Thoracic aorta (tissue), 2 donors: ENCODE measurements at places on chromosomes 11 and 22. TPM values are rescaled to one million over a fixed set of nuclear protein-coding genes. Genes with fewer than 3 reads are reported as not detected.

DNA sequence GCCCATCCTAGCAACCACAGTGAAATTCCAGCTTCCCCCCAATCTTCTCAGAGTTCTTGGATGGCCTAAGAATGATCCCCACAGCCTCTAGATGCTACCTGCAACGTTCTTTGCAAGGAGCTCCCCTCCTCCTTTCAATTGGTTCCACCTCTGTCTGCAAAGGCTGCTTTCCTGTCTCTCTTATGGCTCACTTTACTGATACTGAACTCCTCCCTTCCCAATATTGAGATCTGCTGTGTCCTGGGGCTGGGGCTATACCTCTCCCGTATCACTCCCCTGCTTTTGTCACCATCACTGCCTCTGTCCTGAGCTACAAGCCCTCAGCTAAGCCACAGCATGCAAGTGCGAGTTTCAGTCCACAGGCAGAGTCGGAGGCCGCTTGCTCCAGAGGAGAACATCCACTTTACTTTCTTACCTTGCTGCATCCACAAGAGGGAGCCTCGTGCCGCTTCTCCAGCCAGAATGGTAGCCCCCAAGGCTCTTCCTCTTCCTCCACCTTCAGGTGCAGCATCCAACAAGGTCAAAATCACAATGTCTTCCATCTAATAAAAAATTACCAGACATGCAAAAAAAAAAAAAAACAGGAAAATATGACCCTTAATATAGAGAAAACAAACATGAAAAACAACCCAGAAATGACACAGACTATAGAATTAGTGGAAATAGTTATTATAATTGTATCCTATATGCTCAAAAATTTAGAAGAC, 48.6 kb upstream of the TMEM45B start:
- DNase-seq: no peak

DNA sequence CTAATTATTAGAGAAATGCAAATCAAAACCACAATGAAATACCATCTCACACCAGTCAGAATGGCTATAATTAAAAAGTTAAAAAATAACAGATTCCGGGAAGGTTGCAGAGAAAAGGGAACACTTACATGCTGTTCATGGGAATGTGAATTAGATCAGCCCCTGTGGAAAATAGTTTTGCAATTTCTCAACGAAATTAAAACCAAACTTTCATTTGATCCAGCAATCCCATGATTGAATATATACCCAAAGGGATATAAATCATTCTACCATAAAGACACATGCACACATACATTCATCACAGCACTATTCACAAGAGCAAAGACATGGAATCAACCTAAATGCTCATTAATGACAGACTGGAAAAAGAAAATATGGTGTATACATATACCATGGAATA, 32.5 kb downstream of the NOX4 start:
- DNase-seq: no peak

GRCh38 chr11:47373876-47374719, 4.2 kb downstream of the SPI1 start:
- DNase-seq: no peak

- DNase-seq: no peak
Observed at GRCh38 chr11:34226210-34226609, 120.8 kb downstream of the NAT10 start.

- no peak for DNase-seq
Observed at GRCh38 chr11:81963018-81963417, 770.6 kb downstream of the FAM181B start.

C11orf97 gene
- not detected for total RNA-seq

GRCh38 chr11:103844327-103845215, 191.9 kb upstream of the DDI1 start:
- DNase-seq: no peak
